ENCODE measurements at places on chromosomes 6 and 20.

- no peak for DNase-seq
These were observed 5.4 kb downstream of the METTL24 start for GRCh38 chr6:110352563-110353262.

DNA sequence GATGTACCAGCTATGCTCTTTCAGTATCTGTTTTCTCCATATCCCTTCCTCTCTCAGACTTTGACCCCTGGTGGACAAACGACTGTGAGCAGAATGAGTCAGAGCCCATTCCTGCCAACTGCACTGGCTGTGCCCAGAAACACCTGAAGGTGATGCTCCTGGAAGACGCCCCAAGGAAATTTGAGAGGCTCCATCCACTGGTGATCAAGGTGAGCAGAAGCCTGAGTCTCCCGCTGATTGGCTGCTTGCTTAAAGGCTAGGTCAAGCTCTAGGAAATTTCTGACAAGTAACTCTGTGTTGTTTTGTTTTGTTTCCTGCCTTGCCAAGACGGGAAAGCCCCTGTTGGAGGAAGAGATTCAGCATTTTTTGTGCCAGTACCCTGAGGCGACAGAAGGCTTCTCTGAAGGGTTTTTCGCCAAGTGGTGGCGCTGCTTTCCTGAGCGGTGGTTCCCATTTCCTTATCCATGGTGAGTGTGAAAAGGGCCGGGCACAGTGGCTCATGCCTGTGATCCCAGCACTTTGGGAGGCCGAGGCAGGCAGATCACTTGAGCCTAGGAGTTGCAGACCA, 28.6 kb downstream of the C6orf89 start:
- peak; percentile 39 for DNase-seq

DNA sequence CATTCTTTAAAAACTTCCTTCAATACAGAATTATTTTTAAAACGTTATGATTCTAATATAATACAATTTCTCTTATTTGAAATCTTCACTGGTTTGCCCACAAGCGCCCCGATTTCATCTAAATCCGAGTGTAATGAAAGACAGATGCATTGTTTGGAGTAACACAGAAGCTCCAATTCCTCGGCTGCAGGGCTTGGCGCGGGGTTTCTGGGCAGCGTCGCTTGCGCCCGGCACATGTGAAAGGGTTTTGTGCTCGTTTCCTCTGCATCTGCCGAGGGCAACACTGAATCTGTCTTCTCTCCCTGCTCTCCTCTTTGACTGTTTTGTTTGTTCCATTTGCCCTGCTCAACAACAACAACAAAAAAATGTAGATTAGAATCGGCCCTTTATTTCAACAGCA, 248.6 kb upstream of the QKI start:
- DNase-seq: no peak

DNA sequence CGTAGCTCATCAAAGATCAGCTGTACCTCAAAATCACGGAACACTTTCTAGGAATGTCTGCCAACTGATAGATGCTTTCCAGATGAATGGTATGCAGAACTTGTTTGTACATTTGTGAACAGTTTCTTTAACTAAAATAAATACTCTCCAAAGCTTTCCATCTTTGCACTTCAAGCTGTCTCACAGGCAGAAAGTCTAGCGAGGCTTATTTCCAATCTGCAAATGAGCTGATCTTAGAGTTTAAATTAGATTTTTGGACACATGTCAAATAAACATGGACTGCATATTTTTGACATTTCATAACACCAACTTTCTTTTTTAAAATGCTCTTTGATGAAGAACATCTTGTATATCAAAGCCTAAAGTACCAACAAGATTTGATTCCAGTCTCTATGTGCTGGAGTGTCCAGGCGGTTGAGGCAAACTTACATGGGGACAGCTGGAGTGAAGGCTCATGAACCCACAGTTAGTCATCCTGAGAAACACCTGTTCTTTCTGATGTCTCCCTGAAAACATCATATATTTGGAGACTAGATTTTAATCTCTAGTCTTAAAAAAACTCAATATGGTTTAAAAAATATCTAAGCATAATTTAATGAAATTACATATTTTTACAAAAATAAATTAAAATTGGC, 268.6 kb upstream of the AGPAT4 start:
- DNase-seq: no peak

DNA sequence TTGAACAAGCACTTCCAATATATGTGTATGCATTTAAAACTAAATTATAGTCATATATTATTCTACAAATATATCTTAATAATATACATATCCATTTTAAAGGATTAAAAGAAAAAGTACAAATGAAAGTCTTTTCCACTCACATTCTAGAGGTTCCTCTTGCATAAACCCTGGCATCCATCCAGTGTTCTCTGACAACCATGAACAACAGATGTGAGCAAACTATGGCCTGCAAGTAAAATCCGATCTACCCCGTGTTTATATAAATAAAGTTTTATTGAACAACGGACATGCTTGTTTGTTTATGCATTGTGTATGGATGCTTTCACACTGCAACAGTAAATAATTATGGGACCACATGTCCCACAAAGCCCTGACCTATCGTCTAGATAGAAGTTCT, 1122.3 kb downstream of the EPHA7 start:
- DNase-seq: no peak

- DNase-seq: no peak
These were observed 10.4 kb downstream of the TRIM31 start for GRCh38 chr6:30102414-30102969.

- DNase-seq: no peak
These were observed 3.2 kb downstream of the DSE start for GRCh38 chr6:116373940-116374339.

GRCh38 chr6:144460327-144461095, 175.4 kb downstream of the UTRN start:
- peak; percentile 19 for DNase-seq

GRCh38 chr6:4224067-4224978, 88.9 kb upstream of the ECI2 start:
- DNase-seq: no peak

DNA sequence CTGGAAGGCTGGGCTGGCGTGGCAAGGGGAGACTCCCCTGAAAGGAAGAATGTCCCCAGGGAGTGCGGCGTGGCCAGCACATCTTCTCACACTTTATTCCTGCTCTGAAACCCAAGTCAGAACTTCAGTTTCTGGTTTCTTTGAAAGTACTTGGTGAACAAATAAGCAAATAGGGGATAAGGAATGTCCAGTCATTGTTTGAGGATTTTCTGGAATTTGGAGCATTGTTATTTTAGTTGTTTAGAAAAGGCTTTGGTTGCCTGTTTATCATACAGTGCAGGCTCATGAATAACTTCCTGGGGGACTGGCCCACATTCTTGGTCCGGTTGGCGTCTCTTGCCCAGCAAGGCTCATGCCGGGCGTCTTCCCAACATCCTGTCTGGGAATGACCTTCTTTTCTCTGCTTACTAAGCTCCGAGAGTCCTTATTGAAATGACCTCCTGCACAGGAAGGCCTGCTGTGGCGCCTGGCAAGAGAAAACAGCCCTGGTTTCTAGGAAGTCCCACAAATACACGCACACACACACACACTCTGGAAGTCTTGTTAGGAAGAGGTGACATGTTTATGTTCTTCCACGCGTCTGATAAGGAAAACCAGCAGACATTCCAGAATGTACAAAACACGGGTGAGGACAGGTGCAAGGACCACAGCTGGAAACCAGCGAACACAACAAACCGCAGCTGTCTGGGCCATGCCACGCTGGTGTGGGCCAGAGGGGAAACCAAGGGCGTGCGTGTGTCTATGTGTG, 71.9 kb downstream of the TMEM170B start:
- DNase-seq: no peak

DNA sequence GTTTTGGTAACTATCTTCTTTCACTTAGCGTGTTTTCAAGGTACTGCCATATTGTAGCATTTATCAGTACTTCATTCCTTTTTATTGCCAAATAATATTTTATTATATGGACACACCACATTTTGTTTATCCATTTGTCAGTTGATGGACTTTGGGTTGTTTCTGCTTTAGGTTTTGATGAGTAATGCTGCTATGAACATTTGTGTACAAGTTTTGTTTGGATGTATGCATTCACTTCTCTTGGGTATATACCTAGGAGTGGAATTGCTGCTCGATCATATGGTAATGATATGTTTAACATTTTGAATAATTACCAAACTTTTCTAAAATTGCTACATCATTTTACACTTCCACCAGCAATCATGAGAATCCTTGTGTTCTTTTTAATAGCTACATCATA, 6.4 kb upstream of the SLC22A7 start:
- DNase-seq: no peak

DNA sequence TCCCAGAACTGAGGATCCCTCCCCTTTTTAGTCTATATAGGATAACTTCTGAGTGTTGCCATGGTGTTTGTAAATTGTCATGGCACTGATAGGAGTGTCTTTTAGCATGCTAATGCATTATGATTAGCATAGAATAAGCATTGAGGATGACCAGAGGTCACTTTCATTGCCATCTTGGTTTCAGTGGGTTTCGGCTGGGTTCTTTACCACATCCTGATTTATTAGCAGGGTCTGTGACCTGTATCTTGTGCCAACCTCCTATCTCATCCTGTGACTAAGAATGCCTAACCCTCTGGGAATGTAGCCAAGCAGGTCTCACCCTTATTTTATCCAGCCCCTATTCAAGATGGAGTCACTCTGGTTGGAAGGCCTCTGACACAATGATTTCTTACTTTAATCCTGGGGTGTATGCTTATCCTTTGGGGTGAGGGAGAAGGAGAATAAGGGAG, 19.6 kb downstream of the WFDC2 start:
- no peak for DNase-seq

DNA sequence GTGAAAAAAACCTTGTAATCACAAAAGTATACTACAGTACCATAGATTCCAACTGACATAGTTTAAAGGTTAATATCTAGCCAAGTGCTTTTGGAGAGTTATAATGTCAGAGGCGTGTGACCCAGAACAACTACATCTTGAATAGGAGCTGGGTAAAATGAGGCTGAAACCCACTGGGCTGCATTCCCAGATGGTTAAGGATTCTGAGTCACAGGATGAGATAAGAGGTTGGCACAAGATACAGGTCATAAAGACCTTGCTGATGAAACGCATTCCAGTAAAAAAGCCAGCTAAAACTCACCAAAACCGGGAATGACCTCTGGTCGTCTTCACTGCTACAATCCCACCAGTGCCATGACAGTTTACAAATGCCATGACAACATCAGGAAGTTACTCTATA, 22.4 kb upstream of the KIAA0408 start:
- DNase-seq: no peak

- DNase-seq: no peak
These were observed 243.3 kb downstream of the EPHA7 start for GRCh38 chr6:93176070-93176469.

GRCh38 chr6:103210686-103211085, 1649.0 kb downstream of the HACE1 start:
- DNase-seq: no peak

DNA sequence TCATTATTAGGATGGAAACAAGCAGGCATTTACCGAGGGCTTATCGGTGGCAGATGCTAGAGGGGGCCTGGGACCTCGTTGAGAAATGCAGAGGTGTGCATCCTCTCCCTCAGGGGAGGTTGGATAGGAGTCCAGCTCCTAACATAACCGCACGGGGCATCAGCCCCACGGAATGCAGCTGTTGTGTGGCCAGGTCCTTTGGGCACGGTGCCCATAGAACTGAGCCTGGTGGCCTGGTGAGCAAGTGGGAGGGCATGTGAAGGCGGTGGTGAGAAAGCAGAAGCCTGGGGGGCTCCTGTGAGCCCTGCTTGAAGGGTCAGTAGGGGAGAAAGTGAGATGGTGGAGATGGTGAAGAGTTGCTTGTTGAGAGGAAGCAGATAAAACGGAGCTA, 143.7 kb downstream of the CDH26 start:
- no peak for DNase-seq

GRCh38 chr6:77678048-77678447, 25.2 kb downstream of the MEI4 start:
- DNase-seq: no peak

- DNase-seq: no peak
These were observed 150.7 kb downstream of the OPN5 start for GRCh38 chr6:47932575-47932974.

DNA sequence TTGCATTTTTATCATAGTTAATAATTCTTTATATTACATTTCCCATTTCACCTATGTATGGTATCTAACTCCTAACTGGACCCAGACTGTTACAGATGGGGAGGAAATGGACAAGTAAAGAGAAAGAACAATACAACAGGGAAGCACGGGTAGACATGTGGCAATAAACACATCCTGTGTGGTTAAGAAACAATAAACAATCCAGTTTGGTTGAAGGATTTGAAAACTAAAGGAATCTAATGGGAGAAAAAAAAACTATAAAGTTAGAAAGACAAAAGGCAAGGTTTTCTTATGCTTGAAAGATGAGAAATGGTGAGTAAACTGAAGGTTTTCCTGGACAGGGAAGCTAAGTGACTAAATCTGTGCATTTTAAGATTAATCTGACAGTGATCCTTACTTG, 34.9 kb upstream of the ALDH8A1 start:
- no peak for DNase-seq

GRCh38 chr6:139372326-139373153, 1.9 kb downstream of the CITED2 start:
- no peak for DNase-seq

GRCh38 chr6:7723041-7723447, 2.9 kb upstream of the BMP6 start:
- DNase-seq: peak; percentile 44

GRCh38 chr6:5318617-5319272, 57.4 kb downstream of the FARS2 start:
- DNase-seq: no peak

DNA sequence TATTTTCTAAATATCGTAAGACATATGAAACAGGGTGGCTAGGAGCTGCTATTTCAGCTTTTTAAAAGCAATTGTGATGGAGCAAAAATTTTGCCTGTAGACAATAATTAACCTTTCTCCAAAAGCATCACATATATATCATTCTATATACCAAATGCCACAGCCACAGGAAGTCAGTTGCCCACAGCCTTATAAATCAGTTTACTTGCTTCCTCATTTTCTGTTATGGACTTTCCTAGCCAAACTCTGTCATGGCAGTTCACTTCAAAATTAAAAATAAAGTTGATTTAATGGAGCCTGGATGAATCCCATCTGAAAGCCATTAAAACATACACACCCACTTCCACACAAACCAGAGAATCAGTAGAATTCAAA, 93.4 kb upstream of the NHSL1 start:
- DNase-seq: no peak

GRCh38 chr20:39893003-39893685, 795.9 kb downstream of the MAFB start:
- no peak for DNase-seq

DNA sequence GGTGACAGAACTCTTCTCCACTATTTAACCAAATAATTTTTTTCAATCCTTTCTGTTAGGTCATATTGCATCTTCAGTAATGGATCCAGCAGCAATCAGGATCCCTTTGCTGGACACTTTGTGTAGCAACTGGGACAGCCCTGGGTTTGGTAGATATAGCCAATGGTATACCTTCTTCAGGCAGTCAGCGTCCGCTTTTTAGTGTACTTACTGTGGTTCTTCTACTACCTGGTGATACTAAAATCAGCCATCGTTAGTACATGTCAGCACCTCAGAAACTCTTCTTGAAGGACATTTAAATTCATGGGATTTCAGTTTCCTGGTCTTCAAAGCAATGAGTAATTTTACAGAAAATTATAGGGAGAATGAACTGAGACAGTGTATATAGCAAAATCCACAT, 93.5 kb downstream of the ADGRG6 start:
- no peak for DNase-seq
